ENCODE measurements at places on chromosomes 2 and 18.

DNA sequence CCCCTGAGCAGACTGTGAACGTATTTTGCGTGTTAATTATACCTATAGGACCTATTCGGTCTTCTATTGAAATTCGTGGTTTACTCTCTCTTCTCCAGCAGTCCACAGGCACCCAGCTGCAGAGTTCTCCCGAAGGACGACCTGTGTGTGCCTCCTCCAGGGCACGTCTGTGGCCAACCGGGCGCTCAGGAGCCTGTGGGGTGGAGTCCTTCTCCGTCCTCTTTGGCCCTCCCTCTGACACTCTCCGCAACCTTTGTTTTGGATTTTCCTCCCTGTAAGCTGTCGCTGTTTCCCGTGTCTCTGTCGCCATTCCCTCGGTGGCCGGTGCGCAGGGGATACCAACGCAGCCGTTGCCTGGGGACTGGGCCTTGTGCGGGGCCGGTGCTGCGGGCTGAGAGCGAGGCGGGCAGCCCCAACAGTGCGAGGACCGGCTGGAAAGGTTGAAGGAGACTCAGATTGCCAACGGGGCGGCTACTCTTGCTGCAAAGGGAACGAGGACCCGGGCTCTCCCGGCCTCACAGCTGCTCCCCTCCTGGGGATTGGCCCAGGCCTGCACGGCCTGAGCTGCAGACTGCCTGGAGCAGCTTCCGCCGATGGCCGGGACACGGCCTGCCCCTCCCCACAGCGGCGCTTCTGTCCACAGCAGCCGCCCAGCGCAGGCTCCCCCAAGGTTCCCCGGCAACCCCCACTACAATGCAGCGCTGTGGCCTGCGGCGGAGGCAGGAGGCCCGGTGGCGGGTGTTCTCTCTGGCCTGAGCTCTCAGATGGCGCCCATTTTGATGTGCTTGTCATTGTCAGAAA is 221.0 kb downstream of the MTX2 start:
- DNase-seq = peak; percentile 43

DNA sequence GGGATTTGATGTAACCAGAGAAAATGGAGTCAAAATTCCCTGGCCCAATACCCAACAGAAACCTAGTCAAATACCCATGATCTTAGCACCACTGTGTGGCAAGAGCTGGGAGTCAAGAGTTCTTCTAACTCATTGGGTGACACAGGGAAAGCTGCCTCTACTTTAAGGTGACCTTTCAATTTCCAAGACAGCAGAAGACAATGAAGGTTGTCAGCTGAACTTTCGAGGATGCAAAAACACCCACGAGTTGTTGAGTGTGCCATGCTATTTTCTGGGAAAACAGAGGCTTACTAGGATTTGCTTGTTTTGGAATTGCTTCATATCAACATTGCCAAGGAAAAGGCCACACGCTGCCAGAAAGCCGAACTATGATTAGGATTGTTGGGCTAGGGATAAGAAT is 61.6 kb upstream of the CYRIA start:
- peak; percentile 6 for DNase-seq

DNA sequence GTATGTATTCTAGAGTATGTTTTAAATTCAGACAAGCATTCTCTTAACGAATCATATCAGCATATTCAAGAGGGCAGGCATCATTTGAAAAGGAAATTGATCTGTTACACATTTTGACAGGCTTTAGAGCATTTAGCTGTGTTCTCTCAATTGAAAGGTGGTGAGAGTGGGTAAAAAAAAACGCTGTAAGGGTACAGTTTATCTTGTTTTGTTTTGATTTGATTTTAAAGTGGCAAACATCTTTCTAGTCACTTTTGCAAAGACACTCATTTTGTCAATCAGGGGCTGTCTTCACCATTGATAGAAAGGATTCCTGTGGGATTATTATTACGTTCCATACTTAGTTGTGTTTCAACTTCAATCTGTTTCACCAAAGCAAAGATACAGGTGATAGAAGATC is 2.2 kb downstream of the CDH19 start:
- no peak for DNase-seq

- DNase-seq = no peak
Measured at GRCh38 chr2:128298846-128299507, 19.7 kb downstream of the HS6ST1 start.

- DNase-seq = no peak
Measured at GRCh38 chr18:4251873-4252272, 203.2 kb downstream of the DLGAP1 start.

DNA sequence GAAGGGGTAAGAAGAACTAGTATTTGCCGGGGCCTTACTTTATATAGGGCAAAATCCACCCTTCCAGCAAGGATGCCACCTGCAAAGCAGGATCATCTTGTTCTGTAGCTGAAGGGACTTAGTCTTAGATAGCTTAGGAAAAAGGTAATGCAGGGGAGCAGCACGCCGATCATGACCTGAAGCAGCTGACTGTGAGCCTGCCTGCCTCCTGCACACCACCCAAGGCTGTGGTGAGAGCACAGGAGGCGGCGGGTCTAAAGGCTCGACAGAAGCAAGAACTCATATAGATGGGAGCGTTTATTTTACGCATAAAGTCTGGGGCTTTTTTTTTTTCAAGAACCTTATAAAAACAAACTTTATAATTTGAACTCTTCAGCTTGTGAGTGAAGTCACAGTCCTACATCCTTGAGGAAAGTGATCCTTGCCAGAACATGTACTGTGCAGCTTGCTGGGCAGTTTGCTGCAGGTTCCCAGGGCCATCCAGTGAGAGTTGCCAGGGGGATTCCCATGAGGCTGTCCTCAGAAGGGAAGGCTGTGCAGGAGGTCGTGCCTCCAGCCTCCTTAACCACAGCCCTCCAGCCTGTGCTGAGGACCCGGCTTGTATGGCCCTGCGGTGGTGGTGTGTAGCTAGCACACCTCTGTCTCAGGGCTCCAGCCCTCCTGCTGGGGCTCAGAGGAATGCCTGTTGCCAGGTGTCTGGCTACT is 92.1 kb downstream of the RNF144A start:
- no peak for DNase-seq
